ENCODE measurements at places on chromosomes 4 and X. TPM values are rescaled to one million over a fixed set of nuclear protein-coding genes. Genes with fewer than 3 reads are reported as not detected.

DNA sequence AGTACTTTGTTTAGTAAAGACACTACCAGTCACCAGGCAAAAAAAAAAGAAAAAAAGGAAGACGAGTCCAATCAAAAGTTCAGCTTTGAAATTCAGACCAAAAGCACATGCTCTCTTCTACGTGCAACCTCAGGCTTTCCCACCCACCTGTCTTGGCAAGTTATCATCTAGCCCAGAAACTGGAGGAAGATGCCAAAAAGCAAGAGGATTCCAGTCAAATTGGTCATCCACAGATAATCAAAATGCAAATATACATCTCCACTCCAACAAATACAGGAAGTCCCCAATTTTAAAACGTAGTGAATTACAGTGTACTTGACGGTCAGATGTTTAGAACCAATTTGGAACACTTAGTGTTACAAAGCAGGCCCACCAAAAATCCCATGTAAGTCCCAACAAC lies 96.5 kb downstream of the PALLD start:
- no peak for DNase-seq

GRCh38 chrX:48498374-48498809 lies 10.4 kb upstream of the PORCN start:
- DNase-seq = no peak

Gene FHIP1A
- polyA plus RNA-seq = 9.1 TPM

- DNase-seq = no peak
These were observed 54.3 kb upstream of the STIM2 start for GRCh38 chr4:26806331-26806730.

DNA sequence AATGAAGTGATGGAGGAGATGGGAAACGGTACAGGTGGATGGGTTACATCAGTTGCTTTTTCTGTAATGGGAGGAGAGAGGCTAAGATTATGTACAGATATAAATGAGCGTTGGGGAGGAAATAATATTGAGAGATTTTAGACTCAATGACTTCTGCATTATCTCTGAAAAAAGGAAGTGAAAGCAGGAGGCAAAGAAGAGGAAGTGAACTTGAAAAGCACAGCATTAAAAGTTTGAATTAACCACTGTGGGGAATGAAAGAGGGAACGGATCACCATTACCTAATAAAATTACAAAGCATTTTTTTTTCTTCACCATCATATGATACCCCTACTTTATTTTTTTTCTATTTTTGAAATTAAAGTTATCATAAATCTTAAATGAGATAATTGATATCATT lies 1025.5 kb downstream of the RPA4 start:
- no peak for DNase-seq

- DNase-seq = no peak
These were observed 139.7 kb downstream of the PACRGL start for GRCh38 chr4:20839957-20840356.

- no peak for DNase-seq
These were observed 96.5 kb downstream of the FRMPD4 start for GRCh38 chrX:12234534-12235329.

DNA sequence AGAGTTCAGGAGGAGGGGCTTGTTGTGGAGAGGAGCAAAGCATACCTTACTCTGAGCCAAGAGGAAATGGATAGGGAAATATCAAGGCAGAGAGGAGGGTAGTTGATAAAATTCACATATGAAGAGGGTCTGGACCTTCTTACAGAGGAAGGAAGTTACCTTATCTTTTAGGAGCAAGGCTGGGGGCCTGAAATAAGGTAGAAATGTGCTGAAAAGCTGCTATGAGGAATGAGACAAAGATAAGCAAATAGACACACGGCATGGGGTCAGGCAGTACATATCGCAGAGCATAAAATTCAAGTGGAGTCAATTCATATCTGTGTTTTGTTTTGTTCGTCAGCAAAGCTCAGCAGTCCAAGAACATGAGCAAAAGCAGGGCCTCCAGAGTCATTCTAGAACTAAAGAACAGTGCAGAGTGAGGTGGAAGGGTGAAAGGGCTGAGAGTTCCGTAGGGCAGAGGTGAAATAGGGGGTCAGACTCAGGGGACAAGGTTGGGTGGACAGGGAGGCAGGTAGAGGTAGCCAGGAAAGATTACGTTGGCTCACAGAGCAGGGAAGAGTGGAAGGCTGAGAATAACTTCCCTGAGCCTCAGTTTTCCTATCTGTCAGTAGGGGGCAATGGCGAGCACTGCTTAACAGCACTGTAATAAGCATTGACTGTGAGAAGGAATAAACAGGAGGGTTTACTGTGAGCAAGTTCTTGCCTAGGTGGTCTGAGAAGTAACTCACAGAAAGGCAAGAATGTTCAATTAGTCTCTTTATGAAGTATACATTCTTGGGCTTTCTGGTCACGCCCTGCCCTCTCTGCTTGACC lies 9.2 kb downstream of the VSIG4 start:
- DNase-seq = no peak

Gene F8A3
- polyA plus RNA-seq = not detected

GRCh38 chr4:63361628-63362027 lies 1047.6 kb downstream of the TECRL start:
- no peak for DNase-seq

DNA sequence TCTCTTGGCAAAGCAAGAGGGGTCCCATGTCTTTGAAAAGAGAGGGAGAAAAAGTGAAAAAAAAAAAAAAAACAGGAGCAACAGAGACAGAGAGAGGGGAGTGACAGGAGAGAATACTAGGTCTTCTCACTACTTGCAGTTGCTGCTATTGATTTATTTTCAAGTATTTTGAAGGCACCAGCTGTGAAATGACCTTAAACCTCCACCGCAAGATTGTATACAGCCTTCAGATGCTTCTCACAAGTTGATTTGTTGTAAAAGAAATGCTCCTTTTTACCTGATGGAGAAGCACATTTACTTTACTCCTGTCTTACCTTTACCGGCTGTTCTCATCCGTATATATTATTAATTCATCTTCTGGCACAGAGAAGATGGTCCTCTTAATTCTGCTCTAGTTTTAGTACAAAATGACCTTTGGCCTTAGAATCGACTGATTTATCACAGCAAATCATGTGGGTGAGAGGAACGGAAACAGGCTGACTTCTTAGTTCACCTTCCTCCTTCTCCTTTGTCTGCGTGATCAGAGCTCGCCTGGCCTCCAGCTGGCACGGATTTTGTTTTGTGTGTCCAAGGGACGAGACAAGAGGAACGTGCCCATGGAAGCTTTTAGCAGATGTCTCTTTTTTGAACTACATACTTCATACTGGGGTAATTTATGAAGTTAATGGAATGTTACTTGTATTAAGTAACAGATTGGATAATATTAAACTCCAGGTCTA lies 82.4 kb upstream of the PACRGL start:
- DNase-seq = peak; percentile 50

DNA sequence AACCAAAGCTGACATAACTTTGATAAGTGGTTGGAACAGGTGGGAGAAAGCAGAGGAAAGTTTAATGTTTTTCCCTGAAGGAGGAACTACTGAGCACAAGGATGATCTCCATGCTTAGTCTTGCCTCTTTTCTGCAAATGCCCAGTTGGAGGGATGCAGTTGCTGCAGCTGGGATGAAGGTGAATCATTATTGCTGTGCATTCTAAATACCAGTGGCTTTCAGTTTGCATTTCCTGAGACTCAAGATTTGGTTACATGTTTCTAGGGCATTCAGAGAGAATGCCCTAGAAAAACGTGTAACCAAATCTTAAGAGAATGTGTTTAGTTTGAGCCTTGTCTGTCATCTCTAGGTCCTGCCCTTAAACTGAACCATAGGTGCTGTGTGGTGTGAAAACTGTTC lies 42.2 kb downstream of the METTL14 start:
- no peak for DNase-seq

Gene EGF
- 3.7 TPM for polyA plus RNA-seq

DNA sequence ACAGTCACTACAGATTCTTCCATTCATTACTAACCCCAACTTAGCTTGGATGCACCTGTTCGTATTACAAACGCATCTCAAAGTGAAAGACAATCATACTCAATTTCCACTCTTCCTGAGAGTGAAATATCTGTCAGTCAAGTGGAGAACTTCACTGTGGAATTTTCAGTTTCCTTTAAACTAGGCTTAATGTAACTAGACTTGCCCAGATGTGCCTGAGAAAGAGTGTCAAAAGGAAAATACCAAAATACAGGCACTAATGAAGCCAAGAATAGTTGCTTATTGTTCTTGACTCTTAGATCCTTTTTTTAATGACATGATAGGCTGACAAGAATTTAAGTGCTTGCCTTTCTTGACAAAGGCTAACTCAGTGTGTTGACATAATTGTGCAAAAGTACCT lies 72.4 kb upstream of the NR3C2 start:
- DNase-seq = no peak

DNA sequence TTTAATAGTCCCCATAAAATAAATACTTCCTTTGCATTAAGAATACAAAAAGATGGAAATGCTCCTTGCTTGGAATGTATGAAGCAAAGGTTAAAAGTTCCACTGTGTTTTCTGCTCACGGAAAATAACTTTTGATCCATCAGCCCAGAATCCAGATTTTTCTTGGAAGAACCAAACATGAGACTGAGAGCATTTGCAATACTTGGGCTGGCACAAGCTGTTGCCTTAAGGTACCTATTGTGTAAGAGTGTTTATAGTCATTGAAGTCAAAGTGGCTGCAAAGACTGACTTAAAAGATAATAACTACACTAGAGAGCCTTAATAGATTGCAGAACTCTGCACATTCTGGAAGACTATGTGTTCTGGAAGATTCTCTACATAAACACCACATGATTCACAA lies 281.4 kb downstream of the RAB28 start:
- no peak for DNase-seq

DNA sequence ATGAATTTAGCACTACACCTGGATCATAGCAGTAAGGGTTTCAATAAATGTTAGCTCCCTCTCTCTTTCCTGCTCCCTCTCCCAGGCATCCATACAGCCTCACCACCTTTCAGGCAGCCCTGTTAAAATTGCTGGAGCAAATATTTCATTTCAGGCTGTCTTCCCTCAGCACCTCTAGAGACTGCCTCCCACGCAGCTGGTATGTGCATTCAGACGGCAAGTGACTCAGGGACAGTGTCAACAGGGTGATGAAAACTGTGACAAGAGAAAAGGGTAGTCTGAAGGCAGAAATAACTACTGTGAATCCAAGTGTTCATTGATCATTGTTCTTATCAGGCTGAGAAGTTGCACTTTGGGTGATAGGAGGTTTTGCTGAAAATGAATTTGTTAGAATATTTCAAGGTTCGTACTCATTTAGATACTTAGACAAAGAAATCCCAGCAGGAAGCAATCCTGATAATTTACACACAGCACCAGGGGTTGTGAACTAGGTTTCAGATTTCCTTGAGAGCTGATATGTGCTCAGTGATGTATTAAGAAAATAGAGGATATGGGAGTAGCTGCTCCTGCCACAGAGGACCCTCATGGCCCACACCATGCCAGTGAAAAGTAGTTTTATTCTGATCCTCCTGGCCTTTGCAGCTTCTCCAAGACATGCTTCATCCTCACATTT lies 424.2 kb downstream of the FGF13 start:
- DNase-seq = no peak

Gene UGT2B11
- not detected for polyA plus RNA-seq

DNA sequence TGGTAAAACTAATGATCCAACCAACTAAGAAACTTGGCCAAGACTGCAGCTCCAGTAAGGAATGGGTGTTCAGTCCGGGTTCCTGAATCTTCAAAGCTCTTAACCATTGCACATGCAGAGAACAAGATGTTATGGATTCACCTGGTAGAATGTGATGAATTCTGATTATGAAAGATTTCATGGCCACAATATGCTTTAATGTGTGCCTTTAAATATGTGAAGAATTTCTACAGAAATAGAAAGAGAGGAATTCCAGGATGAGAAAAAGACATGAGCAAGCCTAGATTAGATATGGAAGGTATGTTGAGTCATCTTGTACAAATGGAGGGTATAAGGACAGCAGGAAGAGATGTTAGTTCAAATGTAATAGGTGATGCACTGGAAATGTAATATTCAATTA lies 472.2 kb upstream of the TENM3 start:
- DNase-seq = no peak

- peak; percentile 83 for DNase-seq
These were observed 41.1 kb upstream of the PPARGC1A start for GRCh38 chr4:23930750-23931488.

Gene ADGRG4
- polyA plus RNA-seq = not detected

DNA sequence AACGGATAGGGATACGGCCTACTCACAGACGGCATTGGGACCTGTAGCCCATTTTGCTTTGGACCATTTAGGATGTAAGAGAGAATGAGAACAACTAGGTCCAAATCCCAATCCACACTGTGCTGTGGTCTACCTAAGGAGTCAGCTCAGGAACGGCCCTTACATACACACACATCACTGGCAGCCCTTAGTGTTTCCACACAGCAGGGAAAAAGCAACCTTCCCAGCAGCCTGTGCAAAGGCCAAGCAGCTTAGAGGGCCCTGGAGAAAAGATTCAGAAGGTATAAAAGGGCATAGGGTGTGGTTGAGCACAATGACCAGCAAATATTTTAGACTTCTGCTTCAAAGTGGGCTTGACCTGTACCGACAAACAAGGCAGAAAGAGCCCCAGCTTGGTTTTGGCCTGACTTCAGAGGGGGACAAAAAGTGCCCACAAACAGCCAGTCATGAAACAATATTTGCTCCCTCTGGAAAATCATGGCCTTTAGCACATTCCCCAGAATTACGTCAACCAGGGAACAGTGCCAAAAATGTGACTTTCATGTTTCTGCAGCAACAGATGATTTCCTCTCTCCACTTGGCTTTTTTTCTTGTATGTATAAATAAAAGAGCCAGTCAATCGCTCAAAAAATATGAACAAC lies 359.5 kb upstream of the FGF16 start:
- DNase-seq = peak; percentile 65

- DNase-seq = no peak
These were observed 49.3 kb downstream of the KDR start for GRCh38 chr4:55075823-55076716.

GRCh38 chr4:25060241-25060962 lies 29.7 kb upstream of the LGI2 start:
- DNase-seq = no peak

DNA sequence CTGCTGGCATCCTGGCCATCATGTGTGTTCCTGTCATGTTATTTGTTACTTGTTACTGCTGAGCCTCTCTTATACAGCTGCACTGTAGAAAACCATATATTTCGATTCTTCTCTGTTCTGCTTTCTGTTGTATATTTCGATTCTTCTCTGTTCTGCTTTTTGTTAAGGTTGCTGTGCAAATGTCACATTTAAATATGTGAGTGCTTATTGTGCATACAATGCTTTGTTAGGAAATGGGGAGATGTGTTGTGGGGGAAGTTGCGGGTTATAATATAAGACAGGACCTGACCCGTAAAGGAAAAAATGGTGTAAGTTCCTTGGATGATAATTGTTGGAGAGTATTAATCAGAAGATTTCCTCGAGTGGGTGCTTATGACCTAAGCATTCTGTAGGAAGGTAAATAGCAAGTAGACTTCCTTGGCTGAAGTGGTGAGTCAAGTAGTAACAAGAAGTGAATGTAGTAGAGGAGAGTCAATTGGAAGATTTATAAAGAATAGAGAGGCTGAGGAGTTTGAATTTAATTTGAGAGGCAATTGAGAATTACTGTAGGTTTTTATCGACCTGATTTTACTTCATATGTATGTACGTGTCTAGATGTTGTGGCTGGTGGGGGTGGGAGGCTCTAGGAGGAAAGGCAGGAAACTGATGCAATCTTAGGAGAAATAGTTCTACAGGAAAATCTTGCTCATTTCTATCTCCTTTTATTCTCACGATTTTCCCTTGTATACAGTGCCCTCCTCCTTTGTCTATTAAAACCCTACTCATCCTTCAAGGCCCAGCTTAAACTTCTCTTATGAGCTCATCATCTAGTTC lies 8.5 kb downstream of the OGT start:
- DNase-seq = no peak

Gene USP9X
- 9.5 TPM for polyA plus RNA-seq

Gene PASD1
- polyA plus RNA-seq = not detected

All from heart left ventricle (tissue), 16 donors.